CD8-positive, alpha-beta memory T cell (primary cell): ENCODE measurements at places on chromosomes 12 and 14. TPM values are rescaled to one million over a fixed set of nuclear protein-coding genes. Genes with fewer than 3 reads are reported as not detected.

The ANKS1B gene
- total RNA-seq, result 0.60 TPM

DNA sequence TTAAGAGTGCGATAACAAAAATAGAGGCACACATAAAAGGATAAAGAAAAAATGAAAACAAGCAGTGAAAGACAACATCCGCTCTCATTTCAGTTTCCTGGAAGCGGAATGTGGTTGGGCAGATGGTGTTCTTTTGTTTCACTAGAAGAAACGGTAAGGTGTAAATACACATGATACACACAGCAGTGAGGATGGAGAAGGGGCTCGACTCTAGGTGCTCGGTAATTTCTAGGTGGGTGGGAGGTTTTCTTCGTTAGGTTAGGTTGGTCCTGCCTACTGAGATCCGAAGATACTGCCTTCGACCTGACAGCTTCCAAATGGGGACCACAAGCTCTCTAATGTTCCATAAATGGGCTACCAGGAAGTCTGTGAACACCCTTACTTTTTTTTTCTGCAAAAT is 1082.5 kb downstream of the BCL11B start:
- peak; percentile 74 for DNase-seq

The FBXO21 gene
- total RNA-seq, result 27.3 TPM

GRCh38 chr12:69447892-69448291 is 22.3 kb upstream of the FRS2 start:
- no peak for DNase-seq

The PTCSC3 gene
- total RNA-seq, result not detected

The RPS26 gene
- 48.8 TPM for total RNA-seq

GRCh38 chr12:92717202-92717601 is 14.4 kb downstream of the PLEKHG7 start:
- DNase-seq, result no peak

DNA sequence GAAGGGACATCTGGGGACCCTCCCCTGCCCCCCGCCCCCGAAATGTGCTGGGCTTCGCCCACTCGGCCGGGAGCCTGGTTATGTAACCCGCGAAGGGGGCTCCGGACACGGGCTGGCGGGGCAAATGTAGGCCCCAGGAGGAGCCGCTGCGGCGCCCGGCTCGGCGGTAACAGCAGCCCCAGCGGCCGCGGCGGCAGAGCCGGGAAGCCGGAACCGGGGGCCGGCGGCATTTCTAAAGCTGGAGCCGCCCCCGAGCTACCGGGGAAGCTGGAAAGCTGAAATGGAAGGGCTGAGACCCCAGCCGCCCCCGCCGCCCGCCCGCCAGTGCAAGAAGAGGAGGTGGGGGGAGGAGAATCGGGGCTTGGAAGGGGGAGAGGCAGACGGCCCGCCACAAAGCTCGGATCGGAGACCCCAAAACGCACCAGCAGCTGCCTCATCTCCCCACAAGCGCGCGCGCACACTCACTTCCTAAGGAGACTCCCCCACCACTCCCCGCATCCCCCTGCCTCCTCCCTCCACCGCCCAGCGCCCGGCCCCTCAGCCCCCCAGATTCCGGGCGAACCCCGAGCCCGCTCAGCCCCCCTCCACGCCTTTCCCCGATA is 1.5 kb downstream of the KDM2B start:
- peak; percentile 51 for DNase-seq

DNA sequence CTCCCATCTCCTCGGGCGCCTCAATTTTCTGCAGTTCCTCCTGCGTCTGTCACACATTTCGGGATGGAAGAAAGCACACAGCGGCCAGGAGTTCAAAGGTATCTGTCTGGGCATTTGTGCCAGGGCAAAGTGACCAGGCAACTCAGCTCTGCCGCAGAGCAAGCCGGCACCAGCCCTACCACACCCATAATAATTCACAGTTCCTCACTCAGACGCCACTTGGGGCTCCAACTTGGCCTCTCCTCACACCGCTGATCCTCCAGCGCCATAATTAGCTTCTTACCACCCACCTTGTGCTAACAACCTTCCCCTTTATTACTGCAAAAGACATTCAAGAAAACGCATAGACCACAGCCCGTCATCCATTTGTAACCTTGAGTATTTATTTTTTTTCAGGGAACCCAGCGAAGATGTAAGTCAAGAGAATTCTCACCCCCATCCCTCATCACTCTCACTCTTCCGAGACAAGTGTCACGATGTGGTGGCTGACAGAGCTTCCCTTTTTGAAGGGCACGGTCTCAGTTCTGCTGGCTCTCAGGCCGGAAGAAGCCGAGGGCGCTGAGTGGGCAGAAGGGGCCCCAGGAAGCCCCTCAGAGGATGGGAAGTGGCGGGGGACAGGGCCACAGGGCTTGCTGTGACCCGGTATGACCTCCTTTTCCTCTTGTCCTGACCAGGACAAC is 25.2 kb upstream of the NCOR2 start:
- no peak for DNase-seq

DNA sequence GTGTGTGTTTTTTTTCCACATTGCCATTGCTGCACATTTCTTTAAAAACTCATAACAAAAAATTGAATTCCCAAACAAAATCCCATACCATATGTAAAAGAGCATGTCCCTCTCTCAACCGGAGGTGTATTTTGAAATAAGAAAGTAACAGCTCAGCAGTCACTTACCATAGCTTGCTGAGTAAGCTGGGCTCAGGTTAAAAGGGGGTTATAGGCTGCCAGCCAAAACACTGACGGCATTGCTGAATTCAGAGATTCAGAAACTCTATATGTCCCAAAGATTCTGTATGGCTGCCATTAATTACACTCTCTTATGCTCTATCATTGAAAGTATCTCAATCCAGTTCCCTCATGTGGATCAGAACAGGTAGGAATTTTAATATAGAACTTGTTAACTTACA is 276.0 kb downstream of the FOXG1 start:
- no peak for DNase-seq

The FGF6 gene
- total RNA-seq, result not detected

GRCh38 chr14:95300697-95301526 is 18.8 kb downstream of the CLMN start:
- DNase-seq, result no peak
